ENCODE measurements at places on chromosomes 3 and 15. TPM values are rescaled to one million over a fixed set of nuclear protein-coding genes. Genes with fewer than 3 reads are reported as not detected.

TGM5 gene
- not detected for total RNA-seq

CADPS gene
- total RNA-seq = not detected

IL5RA gene
- not detected for total RNA-seq

ZNF80 gene
- total RNA-seq = not detected

TWF2 gene
- 184 TPM for total RNA-seq

MESP2 gene
- total RNA-seq = 0.19 TPM

ITIH1 gene
- not detected for total RNA-seq

WDR93 gene
- total RNA-seq = 0.10 TPM

TMOD2 gene
- 10.5 TPM for total RNA-seq

ADAMTS7 gene
- total RNA-seq = 40.9 TPM

HTD2 gene
- total RNA-seq = 9.1 TPM

CHRNA5 gene
- 6.9 TPM for total RNA-seq

LINGO1 gene
- total RNA-seq = 0.33 TPM

SV2B gene
- total RNA-seq = 2.3 TPM

LYSMD4 gene
- total RNA-seq = 10.1 TPM

SLC9A9 gene
- 0.98 TPM for total RNA-seq

DPPA2 gene
- not detected for total RNA-seq

KCNH8 gene
- under 0.01 TPM for total RNA-seq

MTHFS gene
- 10.1 TPM for total RNA-seq

OR5H1 gene
- total RNA-seq = not detected

NDN gene
- total RNA-seq = 38.2 TPM

SLC12A1 gene
- total RNA-seq = not detected

CFAP100 gene
- not detected for total RNA-seq

SNTN gene
- not detected for total RNA-seq

CCDC191 gene
- 2.6 TPM for total RNA-seq

B3GALNT1 gene
- 10.1 TPM for total RNA-seq

CCR5 gene
- not detected for total RNA-seq

TIGIT gene
- total RNA-seq = not detected

OR5K1 gene
- total RNA-seq = not detected

ZNF774 gene
- 0.98 TPM for total RNA-seq

TF gene
- total RNA-seq = under 0.01 TPM

NEK10 gene
- 11.6 TPM for total RNA-seq

BTLA gene
- under 0.01 TPM for total RNA-seq

PLXNB1 gene
- 32.2 TPM for total RNA-seq

MOBP gene
- 0.19 TPM for total RNA-seq

GPR171 gene
- not detected for total RNA-seq

NDUFAF3 gene
- 35.7 TPM for total RNA-seq

ROPN1 gene
- total RNA-seq = not detected

Data from vein endothelial cell (primary cell).